ENCODE measurements at places on chromosomes 11 and 22. TPM values are rescaled to one million over a fixed set of nuclear protein-coding genes. Genes with fewer than 3 reads are reported as not detected.

C1QTNF5 gene
- 32.8 TPM for total RNA-seq

TMEM25 gene
- total RNA-seq: 58.2 TPM

INS gene
- total RNA-seq: not detected

NXPE1 gene
- total RNA-seq: not detected

DNA sequence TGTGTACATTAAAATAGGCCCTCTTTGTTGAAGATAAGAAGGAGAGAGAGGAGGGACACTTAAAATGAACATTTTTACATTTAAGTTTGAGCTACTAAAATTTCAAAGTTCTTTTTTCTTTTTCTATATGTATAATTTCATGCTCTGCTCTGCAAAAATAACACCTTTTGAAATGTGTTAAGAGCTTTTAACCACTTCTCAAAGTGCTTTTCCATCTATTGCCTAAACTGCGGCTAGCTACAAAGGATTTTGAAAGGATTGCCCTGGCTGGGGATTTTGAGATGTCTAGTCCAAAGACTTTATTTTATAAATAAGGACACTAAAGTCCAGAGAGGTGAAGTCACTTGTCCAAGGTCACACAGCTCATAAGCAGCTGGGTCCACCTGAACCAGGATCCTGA is 138.5 kb downstream of the CCDC81 start:
- H3K27me3 ChIP-seq: no peaks in the 10 kb centered on the region
- no peaks in the 10 kb centered on the region for H3K36me3 ChIP-seq
- H3K4me3 ChIP-seq: no peak overlapping the region
- H3K27ac ChIP-seq: no peak overlapping the region

DNA sequence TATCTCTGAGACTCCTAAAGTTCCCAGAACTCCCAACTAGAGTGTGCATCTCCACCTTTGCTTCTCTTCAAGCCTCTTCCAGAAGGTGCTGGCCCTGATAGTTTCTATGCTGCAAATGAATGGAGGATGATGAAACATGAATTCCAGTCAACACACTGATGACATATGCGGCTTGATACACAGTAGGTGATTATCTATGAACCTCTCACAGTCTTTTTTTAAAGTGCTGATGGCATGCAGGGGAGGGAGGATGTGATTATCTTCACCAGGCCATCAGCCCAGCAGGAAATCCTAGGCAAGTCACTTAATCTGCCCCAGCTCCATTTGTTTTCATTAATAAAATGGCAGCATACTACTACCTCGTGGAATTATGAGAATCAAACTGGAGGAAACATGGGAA is 548.5 kb downstream of the SOX6 start:
- H3K4me3 ChIP-seq: no peak overlapping the region
- H3K36me3 ChIP-seq: no peaks in the 10 kb centered on the region
- peaks cover 3% of the 10 kb centered on the region for H3K4me1 ChIP-seq
- H3K27me3 ChIP-seq: no peaks in the 10 kb centered on the region
- no peak for DNase-seq

DNA sequence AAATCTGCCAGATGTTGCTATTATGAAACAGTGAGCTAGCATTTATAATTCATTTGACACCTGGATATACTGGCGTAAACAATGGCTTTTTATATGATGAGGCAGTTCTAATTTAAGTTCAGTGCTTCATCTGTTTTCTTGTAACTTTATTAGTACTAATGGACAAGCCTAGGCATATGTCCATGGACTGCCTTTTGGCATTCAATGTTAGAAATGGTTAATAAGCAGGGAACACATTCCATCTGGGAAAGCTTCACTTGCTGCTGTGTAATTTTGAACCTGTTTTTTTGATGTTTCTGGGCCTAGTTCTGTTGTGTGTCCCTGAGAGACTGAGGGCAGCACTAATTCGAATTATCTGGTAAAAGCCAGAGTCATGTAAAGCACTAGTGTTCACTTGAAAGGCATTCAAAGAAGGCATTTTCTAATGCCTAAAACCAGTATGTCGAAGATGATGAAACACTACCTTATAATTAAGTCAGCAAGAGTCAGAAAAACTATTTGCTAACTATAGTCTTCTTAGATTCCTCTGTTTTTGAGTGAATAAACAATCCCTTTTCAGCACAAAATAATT is 138.5 kb downstream of the SWAP70 start:
- no peak overlapping the region for H3K4me3 ChIP-seq
- H3K36me3 ChIP-seq: no peaks in the 10 kb centered on the region
- H3K27me3 ChIP-seq: no peaks in the 10 kb centered on the region
- no peaks in the 10 kb centered on the region for H3K4me1 ChIP-seq
- H3K27ac ChIP-seq: no peak overlapping the region

- H3K4me1 ChIP-seq: no peaks in the 10 kb centered on the region
- H3K4me3 ChIP-seq: no peak overlapping the region
- no peaks in the 10 kb centered on the region for H3K36me3 ChIP-seq
- no peak overlapping the region for H3K27ac ChIP-seq
- no peak for DNase-seq
Observed at GRCh38 chr11:131980199-131980598, 609.8 kb downstream of the NTM start.

Data from thyroid gland (tissue), 4 donors.